NCI-H526 (cell line): ENCODE measurements at places on chromosomes 5 and 9.

DNA sequence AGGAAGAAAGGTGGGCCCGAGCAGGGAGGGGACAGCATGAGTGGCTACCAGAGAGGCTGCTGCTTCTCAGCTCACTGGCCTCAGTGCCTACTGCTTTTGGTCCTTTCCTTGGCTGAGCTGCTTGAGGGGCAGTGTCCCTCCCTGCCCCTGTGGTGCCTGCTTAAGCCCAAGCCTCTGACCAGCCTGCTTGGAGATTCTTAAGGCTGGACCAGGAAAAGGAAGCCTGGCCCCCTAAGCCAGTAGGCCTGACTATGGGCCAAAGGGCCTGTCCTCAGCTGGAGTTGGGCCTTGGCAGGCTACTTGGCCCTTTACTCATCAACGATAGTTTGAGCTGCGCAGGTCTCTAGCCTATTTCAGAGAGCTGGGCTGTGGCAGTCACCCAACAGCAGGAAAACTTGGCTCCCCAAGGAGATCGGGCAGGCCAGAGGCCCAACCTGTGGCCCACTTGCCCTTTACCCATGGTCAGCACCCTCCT, 24.9 kb downstream of the TCF7 start:
- DNase-seq: no peak

GRCh38 chr9:101408374-101409078, 9.9 kb downstream of the ZNF189 start:
- no peak for DNase-seq

DNA sequence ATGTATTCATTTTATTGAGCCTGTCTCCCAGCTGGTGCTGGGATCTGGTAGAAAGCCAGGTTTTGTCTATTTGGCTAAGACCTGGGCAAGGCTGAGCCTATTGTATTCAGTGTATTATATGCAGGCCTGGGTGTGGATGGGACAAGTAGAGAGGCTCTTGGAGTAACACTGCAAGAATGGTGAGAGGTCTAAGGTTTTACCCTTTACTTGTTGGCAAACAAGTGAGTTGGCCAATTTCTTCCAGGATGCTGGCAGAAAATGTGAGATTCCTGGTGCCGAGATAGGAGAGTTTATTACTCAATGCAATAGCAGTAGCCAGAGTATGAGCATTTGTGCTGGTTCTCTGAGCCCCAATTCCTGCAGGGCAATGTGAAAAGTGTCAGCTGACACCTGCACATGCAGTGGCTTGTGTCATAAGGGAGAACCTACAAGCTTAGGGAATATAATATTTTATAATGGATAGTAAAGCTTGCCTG, 141.7 kb upstream of the PRLR start:
- DNase-seq: no peak

DNA sequence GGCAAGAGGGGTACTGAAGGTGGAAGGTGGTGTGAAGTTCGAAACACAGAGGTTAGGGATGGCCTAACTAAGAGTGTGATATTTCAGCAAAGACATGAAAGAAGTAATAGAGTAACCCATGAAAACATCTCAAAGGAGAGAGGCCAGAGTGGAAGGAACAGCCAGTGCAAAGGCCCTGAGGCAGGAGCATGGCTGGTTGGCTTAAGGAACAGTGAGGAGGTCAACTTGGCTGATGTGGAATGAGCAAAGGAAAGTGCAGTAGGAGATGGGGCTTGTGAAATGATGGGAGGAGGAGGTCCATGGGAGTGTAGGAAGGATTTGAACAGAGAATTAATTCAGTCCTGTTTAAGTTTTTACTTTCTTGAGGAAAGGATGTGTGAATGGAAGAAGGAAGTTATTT, 178.3 kb upstream of the ZNF608 start:
- DNase-seq: no peak

DNA sequence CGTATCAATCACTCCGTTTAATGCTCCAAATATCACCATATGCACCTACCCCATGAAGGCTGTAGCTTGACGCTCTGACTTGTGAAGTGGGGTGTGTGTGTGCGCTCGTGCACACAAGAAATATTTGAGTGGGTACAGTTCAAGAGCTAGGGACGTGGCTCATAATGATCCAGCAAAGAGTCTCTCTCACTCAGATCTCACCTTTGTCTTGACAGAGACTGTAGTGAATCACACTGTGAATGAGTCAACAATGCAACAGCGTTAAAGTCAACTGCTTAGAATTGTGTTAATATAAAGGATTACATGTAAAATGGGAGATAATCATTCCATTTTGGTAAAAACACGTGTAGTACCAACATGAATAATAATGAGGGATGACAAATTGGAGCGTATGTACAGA, 119.4 kb downstream of the MED27 start:
- no peak for DNase-seq

DNA sequence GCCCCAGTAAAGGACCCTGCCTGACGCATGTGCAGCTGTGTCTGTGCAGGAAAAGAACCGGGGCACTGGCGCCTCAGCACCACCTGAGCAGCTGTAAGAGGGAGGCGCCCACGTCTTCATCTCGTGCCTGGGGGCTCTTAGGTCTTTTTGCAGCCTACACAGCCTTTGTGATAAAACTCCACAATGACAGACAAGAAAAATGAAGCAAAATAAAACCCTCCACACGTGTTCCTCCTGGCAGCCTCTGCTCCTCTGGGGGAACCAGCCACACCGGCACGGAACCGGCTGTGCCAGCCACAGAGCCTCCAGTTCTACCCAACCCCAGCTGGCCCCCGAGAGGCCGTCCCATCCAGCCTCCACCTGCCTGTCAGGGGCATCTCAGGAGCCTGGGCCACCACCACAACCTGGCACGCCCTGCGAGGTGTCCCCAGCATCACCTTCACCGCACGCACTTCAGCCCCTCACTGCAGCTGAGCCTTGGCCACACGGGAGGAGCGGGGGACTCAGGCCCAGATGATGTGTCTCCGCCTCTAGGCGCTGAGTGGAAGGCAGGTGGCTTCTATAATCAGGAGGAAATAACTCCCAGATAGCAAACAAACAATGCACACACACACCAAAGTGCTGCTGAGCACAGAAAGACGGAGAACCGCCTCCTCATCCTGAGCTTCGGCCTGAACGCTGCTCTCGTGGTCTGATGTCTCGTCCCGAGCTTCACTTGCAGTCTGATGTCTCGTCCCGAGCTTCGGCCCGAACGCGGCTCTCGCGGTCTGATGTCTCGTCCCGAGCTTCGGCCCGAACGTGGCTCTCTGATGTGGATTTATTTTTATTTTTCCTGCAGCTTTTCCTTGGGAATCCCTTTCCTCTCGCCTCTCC, 28.6 kb upstream of the NSMF start:
- DNase-seq: no peak

GRCh38 chr9:133558191-133559126, 24.0 kb downstream of the ADAMTSL2 start:
- DNase-seq: no peak

GRCh38 chr9:92535940-92536850, at the start of gene ECM2:
ECM2 (minus strand) TSS chr9:92535990; CDS start chr9:92522866, 13,124 bp downstream.
- no peak for DNase-seq

- DNase-seq: peak; percentile 54
Observed at GRCh38 chr5:141811287-141812155, 66.7 kb downstream of the PCDH1 start.

- no peak for DNase-seq
Observed at GRCh38 chr5:90055831-90056328, 353.7 kb downstream of the CETN3 start.

DNA sequence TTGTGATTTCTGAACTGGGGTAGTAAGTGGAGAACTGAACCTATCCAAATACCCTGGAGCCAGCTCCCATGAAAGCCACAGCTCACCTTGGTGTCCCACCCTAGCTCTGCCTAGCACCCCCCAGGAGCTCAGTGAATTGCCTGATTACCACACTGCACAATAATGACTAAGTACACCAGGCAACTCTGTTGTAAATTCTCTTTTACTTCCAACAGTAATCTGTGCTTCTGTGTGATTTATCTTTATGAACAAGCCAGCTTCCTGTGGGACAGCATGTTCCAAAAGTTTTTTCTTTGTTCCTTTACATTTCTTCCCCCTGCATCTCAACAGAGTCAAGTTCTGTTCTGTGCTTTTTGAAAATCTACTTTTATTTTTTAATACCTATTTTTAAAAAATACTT, 22.1 kb upstream of the GRPEL2 start:
- DNase-seq: no peak

GRCh38 chr9:108588246-108588645, 267.5 kb downstream of the ACTL7B start:
- DNase-seq: no peak

GRCh38 chr9:68505681-68506409, 34.8 kb downstream of the TMEM252 start:
- no peak for DNase-seq
